Astrocyte (in vitro differentiated cells and primary cell): ENCODE measurements at places on chromosomes 3 and 15.

- DNase-seq = no peak
Observed at GRCh38 chr3:119314821-119315220, 20.6 kb downstream of the ARHGAP31 start.

DNA sequence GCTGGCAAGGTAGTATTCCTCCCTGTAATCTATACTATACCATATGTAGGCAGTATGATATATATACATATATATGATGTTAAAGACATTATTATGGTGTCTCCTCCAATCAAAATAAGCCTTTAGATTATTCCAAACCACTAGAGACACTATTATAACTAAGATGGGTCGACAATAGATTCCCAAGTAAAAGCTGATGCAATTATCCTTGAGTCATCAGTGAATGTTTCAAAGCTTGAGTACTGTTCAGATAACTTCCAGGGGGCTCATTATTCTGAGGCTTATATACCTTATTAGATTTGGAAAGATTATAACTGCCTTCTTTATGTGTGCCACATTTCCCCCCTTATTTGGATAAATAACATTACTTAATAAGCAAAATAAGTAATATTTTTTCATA lies 11.9 kb upstream of the C3orf38 start:
- no peak for DNase-seq

DNA sequence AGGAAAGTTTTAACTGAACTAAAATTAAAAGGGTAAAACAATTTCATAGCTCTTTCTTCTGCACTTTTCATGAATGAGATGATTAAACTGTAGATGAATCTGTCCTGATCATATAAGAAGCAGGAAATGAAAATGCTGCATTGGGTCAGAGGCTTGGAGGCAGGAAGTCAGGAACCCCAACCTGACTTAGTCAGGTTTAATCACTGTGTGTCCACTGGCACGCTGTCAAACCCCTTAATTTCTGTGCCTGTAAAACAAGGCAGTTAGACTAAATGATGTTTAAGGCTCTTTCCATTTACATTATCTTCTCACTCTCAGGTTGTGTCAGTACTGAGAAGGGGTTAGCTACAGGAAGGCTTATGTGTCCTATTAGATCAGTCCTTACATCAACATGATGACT lies 193.3 kb upstream of the TTC14 start:
- DNase-seq = peak; percentile 54

DNA sequence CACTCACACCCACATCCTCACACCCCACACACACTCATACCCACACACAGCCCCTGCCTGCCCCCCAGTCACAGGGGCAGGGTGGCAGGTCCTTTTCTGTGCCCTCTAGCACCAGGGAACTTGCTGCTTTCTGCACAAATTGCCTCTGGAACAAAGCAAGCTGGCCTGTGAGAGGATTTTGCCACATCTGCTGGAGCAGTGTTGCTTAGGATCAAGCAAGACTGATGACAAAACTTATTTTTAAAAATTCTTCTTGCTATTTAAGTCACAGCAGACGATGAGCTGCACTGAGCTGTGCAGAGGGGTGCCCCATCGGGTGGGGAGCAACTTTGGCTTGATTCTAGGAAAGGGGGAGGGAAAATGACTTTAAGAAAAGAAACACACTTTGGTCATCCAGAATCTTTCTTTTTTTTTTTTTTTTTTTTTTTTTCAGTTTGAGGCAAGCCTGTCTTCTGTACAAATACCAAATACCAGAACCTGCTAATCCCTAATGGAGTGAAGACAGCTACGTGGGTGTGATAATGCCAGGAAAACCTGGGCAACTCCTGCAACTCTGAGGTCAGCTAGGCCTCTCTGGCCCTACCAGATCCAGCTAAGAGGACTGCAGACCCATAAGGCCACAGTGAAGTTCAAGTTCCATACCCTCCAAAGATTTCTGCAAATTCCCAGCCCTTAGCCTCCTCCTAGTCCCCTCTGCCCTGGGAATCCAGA lies 195.3 kb downstream of the ABHD5 start:
- DNase-seq = no peak
